ENCODE measurements at places on chromosomes 2 and 18.

- DNase-seq = no peak
Measured at GRCh38 chr2:152894051-152894450, 175.6 kb downstream of the ARL6IP6 start.

DNA sequence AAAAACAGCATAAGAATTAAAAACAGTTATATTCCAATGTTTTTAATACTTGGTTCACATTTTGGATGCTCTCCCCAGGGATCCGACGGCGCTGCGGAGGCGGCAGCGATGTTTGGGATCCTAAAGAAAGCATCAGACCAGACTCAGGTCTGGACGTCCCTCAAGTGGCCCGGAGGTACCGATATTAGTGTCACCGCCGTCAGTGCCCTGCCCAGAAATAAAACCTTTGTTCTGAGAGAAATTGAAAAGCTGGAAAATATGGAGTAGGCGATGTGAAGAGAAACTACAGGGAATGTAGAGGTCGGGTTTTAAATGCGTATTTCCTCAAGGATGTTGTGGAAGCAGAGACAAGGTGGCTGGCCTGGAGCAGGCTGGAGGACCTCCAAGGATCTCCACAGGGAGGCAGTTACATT, 683 bp upstream of the TBC1D8 start:
- DNase-seq = no peak

DNA sequence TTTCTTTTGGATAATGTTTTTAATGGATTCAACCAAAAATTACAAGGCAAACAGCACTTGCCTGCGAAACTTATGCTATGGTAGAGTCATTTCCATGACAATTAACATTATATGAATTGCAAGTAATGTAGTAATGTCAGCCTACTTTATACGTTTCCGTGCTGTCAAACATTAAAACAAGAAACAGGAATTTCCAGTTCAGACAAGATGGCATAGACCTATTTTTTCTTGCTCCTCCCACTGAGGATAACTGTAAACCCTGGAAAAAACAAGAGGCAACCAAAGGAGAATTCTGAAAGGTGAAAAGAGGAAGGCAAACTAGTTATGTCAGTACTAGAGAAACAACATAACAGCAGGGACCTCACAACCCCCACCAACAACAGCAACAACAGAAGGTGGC, 170.7 kb downstream of the DIS3L2 start:
- DNase-seq = no peak

DNA sequence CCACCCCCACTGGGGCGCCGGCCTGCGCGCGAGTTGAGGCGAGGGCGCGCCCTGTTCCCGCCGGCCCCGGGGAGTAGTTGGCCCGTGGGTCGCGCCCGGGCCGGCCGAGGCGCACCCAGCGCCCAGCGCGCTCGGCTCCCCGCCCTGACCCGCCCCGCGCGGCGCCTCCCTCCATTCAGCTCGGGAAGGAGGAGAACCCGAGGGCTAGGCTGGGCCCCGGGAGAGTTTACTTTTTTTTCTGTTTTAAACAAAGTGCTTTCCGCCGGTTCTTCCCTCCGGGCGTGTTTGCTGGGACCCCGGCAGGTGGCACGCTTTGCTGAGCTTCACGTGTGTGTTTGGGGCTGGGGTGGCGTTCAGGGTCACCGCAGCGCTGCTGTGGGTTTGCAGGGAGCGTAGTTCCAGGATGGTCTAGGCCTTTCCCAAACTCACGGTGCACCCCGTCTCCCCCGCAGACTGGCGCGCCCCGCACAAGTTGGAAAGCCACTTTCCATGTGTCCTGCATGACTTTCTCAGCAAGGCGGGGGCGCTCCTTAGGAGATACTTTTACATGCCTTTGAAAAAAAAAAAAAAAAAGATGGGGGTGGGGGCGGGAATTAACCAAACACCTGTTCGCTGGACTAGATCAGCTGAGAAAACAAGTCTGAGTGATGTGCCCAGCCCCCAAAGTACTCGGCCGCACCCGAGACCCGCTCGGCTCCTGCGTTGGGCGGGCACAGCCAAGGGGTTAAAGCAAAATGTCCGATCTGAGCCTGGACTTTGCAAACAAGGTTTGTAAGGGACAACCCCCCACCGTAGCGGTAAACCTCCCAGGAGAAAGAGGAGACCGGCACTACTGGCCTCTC, 825 bp downstream of the ITGA6 start:
- DNase-seq = peak; percentile 55

Data from DMS79 (cell line).